NCI-H82 (cell line): ENCODE measurements at places on chromosomes 7 and 10.

DNA sequence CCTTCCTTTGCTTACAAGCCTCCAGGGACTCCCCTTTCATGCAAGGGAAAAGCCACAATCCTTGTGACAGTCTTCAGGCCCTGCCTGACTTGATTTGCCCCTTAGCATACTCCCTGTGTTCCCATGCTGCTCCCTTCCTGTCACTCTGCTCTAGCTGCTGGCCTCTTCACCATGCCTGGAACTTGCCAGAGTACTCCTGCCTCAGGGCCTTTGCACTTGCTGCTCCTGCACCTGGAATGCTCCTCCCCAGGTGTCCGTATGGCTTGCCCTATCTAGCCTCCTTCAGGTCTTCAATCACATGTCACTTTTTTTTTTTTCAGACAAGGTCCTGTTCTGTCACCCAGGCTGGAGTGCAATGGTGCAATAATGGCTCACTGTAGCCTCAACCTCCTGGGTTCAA lies 22.8 kb upstream of the GOLGA7B start:
- no peak for DNase-seq

- DNase-seq, result no peak
Observed at GRCh38 chr7:125823538-125823937, 893.9 kb upstream of the POT1 start.

DNA sequence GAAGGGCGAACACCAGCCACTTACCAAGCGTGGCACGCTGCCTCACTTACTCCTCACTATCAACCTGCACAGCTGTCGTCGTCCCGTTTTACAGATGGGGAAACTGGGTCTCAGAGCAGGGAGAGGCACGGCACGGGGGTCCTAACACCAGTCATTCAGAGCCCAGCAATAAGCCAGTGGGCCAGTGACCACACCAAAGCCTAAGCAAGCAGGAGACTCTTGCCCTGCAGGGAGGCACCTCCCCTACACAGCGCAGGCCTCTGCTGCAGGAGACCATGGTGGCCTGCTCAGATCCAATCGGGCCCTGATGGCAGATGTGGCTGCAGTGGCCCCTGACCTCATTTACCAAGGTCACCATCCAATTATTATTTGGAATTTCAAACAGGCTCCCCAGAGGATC lies 4.8 kb downstream of the SLIT1 start:
- DNase-seq, result peak; percentile 41

- no peak for DNase-seq
Observed at GRCh38 chr10:60473557-60473956, 83.9 kb upstream of the ANK3 start.

GRCh38 chr10:88063861-88064557 lies 200.6 kb downstream of the PTEN start:
- DNase-seq, result no peak
